Astrocyte of the cerebellum (primary cell): ENCODE measurements at places on chromosomes 5 and 9.
A peak's percentile ranks its signal among the peaks of the same experiment; 100 is the strongest.

- no peak for DNase-seq
Measured at GRCh38 chr5:96278981-96279380, 154.1 kb downstream of the PCSK1 start.

- DNase-seq, result no peak
Measured at GRCh38 chr9:27059907-27060306, 49.1 kb upstream of the TEK start.

- no peak for DNase-seq
Measured at GRCh38 chr5:141515141-141515540, 26.3 kb downstream of the PCDHGC5 start.

GRCh38 chr9:19938990-19939733, 150.3 kb upstream of the SLC24A2 start:
- DNase-seq, result no peak

DNA sequence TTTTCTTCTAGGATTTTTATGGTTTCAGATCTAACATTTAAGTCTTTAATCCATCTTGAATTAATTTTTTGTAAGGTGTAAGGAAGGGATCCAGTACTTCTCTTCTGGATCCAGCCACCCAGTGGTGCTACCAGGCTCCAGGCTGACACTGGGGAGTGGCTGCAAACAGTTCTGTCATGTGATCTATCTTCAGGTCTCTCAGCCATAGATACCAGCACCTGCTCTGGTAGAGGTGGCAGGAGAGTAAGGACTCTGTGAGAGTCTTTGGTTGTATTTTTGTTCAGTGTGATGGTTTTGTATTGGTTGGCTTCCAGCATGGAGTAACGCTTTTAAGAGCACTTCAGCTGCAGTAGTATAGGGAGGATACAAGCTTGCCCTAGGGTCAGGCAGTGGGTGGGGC, 205.9 kb downstream of the FGF10 start:
- DNase-seq, result no peak

DNA sequence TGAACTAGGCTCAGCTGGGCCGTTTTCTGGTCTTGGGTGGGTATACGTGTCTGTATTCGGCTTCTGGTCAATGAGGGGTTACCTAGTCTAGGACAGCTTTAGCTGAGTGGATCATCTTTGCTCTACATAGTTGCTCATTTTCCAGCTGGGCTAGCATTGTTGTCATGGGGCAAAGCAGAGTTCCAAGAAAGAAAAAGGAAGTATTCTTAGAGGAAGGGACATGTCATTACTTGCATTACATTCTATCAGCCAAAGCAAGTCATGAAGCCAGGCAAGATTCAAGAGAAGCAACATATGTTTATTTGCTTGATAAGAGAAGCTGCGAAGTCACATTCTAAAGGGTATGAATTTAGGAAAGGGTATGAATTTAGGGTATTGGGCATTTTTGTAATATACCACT, 396.5 kb downstream of the ZNF608 start:
- no peak for DNase-seq

- DNase-seq, result peak; percentile 76
Measured at GRCh38 chr5:15834596-15835245, 334.7 kb downstream of the FBXL7 start.

DNA sequence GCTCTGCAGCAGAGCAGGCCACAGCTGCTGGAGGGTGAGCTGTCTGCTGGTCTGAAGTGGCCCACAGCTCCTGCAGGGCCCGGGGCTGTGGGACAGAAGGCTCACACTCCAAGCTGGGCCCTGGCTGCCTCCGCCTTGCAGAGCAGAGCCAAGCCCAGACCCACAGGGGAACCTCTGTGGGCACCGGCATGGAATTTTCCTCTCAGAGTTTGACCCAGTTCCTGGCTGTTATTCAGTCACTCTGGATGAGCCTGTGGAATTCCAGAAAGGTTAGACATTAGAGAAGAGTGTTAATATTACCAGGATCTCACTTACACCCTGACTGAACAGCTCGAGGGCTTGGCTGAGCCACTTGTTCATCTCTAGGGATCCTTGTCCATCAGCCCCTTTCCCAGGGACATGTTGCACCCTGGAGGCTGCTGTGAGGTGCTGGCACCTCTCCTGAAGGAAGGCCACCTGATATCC, 17.5 kb downstream of the IL9 start:
- no peak for DNase-seq

- DNase-seq, result no peak
Measured at GRCh38 chr5:40828690-40829661, 6.0 kb downstream of the RPL37 start.

DNA sequence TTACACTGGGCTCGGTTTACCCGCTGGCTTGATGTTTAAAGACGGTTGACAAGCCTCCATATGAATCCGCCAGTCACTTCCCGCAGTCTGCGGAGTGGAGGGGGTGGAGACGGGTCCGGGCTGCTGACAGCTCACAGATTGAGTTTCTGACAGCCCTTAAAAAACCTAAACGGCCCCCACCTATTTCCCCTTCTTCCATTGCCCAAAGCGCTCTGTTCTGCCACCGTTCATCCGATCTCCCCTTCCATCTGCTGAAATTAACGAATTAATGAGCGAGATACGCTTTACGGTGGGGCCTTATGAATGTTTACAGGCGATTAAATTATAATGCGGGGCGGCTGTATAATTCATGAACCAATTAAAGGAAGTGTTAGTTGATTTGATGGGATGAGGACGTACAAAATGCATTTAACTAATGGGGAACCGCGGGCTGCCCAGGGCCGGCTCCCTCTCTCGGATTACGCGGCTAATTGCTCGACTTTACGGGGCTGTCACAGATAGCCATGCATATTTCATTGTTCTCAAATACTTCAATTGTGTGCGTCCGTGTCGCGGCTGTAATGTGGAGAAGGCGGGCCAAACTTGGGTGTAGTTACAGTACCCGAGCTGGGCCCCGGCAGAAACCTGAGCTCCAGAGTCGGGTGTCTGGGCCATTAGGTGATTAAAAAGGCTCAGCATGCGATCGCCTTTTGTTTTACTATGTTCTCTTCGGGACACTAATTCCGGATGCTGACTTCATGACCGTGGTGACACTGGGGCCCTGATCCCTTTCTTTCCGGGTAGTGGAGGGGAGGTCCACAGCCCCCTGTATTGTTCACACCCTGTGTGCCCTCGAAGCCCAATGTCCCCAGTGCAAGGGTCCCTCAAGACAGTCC, 74.9 kb downstream of the GTF3C4 start:
- DNase-seq, result no peak

GRCh38 chr5:129771058-129771838, 23.4 kb downstream of the MINAR2 start:
- peak; percentile 26 for DNase-seq

- no peak for DNase-seq
Measured at GRCh38 chr9:71975833-71976232, 64.4 kb downstream of the C9orf85 start.

DNA sequence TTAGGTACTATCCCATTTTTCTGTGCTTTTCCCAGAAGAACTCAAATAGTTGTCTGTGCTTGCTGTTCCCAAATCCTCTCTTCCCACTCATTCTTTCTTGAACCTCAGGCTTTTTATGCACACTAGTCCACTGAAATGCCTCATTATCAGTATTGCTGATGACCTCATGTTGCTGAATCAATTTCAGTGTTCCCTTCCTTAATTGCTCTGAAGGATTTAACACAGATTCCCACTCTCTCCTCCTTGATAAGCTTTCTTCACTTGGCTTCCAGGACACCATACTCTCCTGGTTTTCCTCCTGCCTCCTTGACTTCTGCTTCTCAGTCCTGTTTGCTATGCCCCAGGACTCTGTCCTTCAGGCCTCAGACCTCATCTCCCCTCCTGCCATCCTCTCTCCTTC, 298.5 kb downstream of the ARHGAP26 start:
- no peak for DNase-seq

DNA sequence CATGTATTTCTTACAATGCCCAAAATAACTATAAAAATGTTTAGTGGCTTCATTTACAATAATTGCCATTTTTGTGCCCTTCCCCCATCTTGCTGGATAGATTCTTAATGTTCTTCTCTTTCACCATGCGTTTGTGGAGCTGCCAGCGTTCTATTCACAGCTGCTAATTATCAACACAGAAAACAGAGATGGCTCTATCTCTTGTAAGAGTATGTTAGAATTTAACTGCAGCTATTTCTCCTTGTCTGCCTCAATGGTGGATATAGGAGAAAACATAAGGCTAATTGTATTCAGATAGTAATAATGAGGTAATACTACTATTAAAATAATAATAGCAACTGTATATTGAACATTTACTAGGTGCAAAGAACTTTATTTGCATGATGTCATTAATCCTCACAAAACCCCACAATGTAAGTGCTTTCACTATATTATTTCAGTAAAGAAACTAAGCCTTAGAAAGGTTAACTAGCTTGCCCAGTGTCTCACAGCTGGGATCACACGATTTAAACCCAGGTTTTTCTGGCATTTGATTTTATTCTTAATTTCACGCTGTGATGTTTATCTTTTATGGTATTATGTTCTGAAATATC, 50.1 kb downstream of the JAKMIP2 start:
- no peak for DNase-seq
